ENCODE measurements at places on chromosomes 1 and 21.

GRCh38 chr21:39555911-39556590, 56.7 kb upstream of the B3GALT5 start:
- DNase-seq = no peak

- DNase-seq = no peak
Measured at GRCh38 chr1:3003039-3003940, 18.0 kb upstream of the ACTRT2 start.

- DNase-seq = no peak
Measured at GRCh38 chr1:211579440-211580302, 710 bp upstream of the SLC30A1 start.

DNA sequence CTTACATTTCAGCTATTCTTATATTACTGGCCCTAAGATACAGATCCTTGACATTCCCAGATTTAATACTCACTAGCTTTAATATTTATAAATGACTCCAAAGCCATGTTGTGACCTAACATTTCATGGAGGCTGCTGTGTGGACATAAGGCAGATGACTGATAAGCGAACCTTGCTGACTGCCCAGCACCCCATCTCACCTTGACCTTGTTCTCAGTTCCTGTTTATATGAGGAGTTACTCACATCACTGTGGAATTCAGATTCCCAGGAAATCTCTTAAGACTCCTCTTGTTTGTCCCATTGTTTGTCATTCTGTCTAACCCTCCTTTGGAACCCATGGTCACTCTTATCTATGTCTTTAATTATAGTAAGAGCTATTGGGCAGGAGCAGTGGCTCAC, 21.9 kb downstream of the RAB3B start:
- DNase-seq = no peak

GRCh38 chr1:33182401-33182841, 578 bp upstream of the TRIM62 start:
- peak; percentile 81 for DNase-seq

GRCh38 chr1:4825800-4826450, 171.5 kb downstream of the AJAP1 start:
- DNase-seq = no peak

GRCh38 chr1:227318853-227319607, 738 bp upstream of the CDC42BPA start:
- DNase-seq = peak; percentile 12

All from fibroblast of the aortic adventitia (primary cell).